Fibroblast of upper back skin (primary cell): ENCODE measurements at places on chromosomes 12 and 14.

DNA sequence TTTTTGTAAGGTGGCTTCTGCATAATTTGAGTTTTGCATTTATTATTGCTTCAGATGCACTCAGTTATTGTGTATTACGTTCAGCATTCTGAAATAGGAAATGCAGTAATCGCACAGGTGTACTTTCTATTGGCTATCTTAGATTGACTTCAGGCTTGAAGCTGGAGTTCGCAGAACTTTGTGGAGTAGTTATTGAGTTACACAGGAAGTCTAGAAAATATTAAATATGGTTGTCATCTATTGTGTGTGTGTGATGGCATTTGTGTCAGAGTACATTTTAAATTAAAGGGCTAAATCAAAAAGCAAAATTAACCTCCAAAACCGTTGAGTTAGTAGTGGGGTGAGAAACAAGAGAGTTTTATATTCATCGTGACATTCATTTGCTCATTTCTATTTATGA lies 2.7 kb downstream of the ARID2 start:
- no peak for DNase-seq

DNA sequence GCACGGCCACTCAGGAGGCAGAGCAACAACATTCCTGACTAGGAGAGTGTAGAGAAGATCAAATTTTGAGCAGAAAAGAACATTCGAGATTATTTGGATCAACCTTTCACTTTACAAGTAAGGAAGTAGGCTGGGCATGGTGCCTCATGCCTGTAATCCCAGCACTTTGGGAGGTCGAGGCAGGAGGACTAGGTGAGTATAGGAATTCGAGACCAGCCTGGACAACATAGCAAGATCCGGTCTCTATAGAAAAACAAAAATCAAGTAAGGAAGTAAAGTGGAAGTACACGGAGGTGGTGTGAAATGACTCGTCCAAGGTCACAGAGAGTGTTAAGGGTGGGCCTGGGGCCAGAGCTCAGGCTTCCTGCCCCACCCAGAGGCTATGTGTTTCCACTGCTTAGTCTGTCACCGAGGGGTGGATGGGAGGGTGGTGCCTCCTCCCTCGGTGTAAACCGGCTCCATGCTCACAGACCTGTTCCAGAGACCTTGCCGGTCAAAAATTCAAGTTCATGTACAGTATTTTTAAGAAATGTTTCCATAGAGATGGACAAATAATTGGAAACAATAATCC lies 51.9 kb downstream of the MAP1LC3B2 start:
- DNase-seq = no peak

- no peak for DNase-seq
These were observed 489.1 kb downstream of the FUT8 start for GRCh38 chr14:65901595-65901994.

GRCh38 chr14:94673781-94674231 lies 61.6 kb downstream of the SERPINA3 start:
- DNase-seq = peak; percentile 7

- no peak for DNase-seq
These were observed 14.6 kb upstream of the KANSL2 start for GRCh38 chr12:48696626-48697025.
